NCI-H524 treated with DMSO at 0.1 percent for 48 hours (cell line): ENCODE measurements at places on chromosomes 7 and 10.

GRCh38 chr10:70481831-70482530, 3.4 kb downstream of the PALD1 start:
- no peak for DNase-seq

DNA sequence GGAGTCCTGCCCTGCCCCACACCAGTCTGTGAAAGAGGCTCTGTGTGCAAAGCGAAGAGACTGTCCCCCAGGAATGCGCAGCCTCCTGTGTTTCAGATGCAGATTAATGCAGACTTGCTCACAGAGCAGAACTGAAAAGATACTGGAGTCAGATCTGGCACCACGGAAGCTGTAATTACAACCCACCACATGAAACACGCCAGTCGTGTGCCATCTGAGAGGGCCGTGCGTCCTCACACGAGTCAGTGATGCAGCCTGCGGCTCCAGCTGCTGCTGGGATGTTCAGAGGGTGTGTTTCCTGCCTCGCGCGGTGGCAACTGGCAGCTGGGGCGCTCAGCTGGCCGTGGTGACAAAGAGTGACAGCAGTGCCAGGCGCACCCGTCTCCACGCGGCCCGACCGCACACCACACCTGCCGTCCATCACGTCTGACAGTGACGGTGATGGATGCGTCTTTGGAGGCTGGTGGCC, 50.0 kb downstream of the NKX6-2 start:
- no peak for DNase-seq

GRCh38 chr10:10007957-10008356, 1009.7 kb upstream of the CELF2 start:
- DNase-seq: no peak

DNA sequence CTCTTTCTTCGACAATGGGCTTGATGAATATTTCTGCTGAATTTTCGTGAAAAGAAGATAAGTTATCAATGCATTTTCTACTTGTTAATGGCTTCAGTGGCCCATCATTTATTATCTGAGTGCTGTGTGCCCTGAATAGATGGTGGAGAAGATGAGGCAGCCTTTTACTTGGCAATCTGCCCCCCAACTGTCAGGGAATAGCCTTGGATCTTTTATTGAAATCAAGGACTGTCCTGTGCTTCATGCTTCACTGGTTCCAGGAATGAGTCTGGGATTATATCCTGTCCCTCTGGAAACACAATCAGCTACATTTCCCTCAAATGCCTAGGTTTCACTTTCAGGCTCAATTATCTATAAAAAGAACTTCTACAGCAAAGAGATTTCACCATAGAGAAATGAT, 75.9 kb upstream of the NXPH1 start:
- DNase-seq: no peak

DNA sequence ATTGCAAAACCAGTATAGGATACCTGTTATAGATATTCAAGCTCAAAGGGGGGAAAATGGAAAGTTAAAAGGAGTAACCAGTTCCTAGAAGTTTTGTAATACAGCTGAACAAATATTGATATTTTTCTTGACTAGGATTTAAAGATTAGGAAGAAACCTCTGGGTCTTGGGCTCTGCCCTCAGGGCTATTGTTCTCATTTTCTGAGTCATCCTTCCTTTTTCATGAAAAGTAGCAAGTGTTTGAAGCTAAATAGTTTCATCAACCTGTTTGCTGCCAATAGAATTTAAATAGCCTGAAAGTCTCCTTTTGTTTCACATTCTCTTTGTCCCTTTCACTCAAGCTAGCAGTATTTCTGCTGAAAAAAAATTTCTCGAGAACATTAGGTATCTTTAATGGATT, 1061.1 kb upstream of the GHITM start:
- no peak for DNase-seq

- no peak for DNase-seq
Observed at GRCh38 chr7:143973870-143974416, 19.3 kb downstream of the OR2F1 start.

DNA sequence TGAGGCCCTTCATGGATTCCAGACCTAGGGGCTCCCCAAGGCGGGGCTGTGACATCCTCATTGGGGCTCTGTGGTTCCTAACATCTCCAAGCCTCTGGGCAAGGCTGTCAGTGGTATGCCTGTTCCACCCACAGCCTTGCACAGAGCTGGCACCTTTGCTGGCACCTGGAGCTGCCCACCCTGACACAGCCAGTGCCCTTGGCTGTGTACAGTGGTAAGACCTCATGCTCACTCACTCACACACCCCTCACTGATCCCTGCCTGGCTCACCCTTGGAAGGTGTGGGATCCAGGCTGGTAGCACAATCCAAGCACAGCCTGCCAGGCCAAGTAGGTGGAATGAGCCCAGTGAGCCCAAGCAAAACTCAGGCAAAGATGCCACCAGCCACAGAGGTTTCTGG, 200.4 kb upstream of the PCDH15 start:
- no peak for DNase-seq

DNA sequence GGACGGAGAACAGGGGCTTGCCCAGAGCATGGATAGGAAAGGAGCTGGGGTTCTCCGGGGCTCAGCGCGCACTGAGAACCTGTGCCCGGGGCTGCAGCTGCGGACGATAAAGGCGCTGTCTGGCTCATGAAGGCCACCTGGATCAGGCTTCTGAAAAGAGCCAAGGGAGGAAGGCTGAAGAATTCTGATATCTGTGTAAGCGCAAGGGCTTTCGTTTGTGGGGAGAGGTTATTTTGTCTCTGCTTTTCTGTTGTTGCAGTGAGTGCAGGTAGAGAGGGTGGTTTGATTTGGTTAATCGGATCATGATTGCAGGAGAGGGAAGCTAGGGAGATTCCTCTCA, 250.5 kb downstream of the NSUN6 start:
- DNase-seq: no peak

GRCh38 chr10:109987452-109988211, 20.2 kb upstream of the ADD3 start:
- DNase-seq: no peak

DNA sequence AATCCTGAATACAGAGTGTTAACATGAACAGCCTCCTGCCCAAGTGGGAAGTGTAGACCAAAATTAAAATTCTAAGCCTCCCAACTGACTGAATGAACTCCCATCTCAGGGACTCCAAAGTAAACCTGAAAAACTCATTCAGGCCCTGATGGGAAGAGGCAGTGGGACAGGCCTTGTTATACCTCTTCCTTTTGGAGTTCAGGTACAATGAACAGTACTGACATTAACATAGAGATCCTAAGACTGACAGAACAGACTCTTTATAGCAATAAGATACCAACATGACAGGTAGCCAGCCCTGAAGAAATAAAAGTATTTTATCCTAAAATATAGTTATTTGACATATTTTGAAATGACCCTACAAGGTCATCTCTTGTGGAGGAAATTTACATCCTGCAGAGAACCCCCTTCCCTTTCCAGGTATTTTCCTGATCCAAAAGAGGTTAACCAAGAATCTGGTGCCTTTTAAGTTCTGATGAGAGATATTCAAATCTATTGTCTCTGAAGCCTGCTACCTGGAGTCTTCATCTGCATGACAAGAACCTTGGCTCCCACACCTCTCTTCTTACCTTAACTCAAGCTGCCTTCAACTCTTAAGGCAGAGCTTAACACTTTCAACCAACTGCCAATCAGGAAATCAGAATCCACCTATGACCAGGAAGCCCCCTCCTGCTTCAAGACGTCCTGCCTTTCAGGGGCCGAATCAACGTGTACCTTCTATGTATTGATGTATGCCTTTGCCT, 103.3 kb upstream of the PFKP start:
- DNase-seq: no peak

DNA sequence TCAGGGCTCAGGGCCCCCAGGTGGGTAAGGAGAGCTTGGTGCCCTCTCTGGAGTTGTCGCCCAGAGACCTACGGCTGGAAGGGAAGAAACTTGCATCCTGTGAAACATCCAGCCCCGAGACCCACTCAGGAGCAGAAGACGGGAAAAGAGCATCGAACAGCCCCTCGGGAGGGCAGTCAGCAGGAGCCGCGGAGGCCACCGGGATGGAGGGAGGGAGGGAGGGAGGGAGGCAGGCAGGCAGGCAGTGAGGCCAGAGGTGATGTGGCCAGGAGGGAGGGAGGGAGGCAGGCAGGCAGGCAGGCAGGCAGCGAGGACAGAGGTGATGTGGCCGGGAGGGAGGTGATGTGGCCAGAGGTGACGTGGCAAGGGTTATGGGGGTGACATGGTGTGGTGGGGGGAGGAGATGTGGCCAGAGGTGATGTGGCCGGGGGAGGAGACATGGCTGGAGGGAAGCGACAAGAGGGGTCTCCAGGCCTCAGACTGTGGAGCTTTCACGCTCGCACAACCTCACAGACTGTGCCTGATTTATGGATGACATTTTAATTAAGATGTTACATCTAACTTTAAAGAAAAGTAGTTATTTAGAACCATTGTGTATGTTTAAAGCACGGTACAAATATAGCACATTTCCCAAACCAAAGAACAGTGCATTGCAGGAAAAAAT, 141.1 kb downstream of the DIP2C start:
- DNase-seq: no peak

GRCh38 chr10:99945263-99945662, 64.5 kb downstream of the DNMBP start:
- DNase-seq: no peak

GRCh38 chr10:52755297-52756062, 17.1 kb downstream of the MBL2 start:
- DNase-seq: no peak

- DNase-seq: no peak
Observed at GRCh38 chr10:92901819-92902251, 53.5 kb downstream of the EXOC6 start.

GRCh38 chr10:56975513-56975912, 614.5 kb upstream of the ZWINT start:
- DNase-seq: no peak

GRCh38 chr7:78326876-78327275, 528.3 kb downstream of the PHTF2 start:
- no peak for DNase-seq

DNA sequence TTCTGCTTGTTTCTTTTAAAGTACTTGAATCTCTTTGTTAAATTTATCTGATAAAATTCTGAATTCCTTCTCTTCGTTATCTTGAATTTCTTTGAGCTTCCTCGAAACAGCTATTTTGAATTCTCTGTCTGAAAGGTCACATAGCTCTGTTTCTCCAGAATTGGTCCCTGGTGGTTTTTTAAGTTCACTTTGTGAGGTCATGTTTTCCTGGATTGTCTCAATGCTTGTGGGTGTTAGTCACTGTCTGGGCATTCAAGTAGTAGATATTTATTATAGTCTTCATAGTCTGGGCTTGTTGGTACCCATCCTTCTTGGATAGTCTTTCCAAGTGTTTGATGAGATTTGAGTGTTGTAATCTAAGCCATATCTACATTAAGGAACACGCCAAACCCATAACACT, 1060.6 kb downstream of the LRMDA start:
- no peak for DNase-seq

GRCh38 chr7:128042012-128042411, 10.8 kb upstream of the LRRC4 start:
- DNase-seq: no peak

DNA sequence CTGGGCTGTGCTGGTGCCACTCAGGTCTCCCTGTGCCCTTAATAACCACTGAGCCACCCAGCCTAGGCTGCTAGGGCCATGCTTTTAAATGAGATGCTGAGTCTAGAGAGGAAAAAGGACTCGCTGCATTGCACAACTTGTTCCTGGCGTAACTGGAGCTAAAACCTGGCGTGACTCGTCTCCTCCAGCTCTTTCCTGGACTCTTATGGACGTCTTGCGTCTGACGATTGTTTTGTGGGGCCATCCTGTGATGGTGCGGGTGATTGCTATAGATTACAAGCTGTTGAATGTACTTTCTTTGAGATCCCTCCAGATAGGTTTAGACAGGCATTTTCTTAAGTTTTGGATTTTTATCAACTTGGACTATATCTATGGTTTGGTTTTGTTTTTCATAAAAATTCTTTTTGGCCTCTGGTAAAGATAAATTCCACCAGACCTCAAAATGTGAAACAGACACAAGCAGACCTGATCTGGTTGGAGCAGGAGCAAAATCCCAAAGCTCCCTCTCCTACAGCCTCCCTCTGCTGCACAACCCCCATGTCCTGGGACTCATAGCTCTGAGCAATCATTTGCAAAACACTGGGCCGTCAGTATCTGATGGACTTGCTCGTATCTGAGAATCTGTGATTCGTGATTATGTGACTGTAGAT, 230.3 kb downstream of the ARHGAP12 start:
- no peak for DNase-seq

GRCh38 chr7:47232751-47233412, 349.0 kb downstream of the TNS3 start:
- DNase-seq: peak; percentile 2

DNA sequence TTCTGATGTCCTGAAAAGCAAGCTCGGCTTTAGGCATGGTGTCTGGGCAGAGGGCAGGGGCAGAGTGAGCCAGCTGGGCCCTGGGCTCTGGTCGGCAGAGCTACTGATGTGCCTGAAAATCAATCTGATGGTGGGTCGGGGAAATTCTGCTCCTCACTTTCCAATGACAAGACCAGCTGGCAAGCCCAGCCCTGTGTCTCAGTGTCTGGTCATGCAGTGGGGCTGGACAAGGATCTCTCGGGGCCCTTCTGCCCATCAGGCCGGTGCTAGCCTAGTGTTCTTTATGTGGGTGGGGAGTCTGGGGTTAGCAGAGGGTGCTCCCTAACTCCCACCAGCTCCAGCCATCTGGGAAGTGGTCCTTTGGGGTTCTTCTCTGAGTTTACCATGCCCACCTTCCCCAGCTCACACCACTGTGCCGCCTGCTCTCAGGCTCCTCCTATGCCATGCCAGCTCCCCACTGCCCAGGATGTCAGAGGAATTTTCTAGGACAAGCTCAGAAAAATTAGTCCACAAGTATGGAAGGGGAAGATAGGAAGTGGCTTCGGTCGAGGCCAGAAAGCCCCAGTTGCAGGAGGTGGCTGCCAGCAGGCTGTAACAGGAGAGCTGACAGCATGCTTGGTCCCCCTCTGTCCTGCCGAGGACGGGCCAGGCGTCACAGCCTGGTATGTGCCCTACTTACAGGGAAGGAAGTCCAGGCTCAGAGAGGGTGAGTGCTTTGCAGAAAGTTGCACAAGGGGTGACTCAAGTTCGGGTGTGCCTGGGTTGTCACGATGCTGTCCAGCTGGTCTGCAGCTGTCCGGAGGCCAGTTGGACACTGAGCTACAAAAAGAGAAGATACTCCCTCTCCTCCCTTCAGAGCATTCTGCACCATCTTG, 135.2 kb downstream of the ADCY1 start:
- no peak for DNase-seq

GRCh38 chr10:11322698-11323097, 288.8 kb downstream of the USP6NL start:
- DNase-seq: no peak

- no peak for DNase-seq
Observed at GRCh38 chr7:77710861-77711260, 14.6 kb downstream of the RSBN1L start.

DNA sequence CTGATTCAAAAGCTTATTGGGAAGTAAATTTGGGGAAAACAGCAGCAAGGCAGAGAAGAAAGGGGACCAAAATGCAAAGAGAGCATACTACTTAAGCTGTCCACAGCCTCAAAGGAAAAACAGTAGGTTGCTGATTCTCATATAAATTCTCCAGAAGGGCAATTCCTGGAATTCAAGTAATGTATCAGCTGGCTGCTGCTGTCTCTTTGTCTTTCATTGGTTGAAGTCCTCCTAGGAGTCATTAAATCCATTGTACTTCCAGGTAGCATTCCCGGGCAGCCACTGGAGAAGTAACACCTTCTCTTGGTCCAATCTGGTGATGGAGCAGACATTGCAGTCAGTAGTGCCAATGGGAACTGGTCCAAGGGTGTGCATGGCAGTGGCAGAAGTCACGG, 22.7 kb downstream of the BET1 start:
- no peak for DNase-seq
